Karpas-422 (cell line): ENCODE measurements at places on chromosomes 2 and 18. TPM values are rescaled to one million over a fixed set of nuclear protein-coding genes. Genes with fewer than 3 reads are reported as not detected.
A peak's percentile ranks its signal among the peaks of the same experiment; 100 is the strongest.

DNA sequence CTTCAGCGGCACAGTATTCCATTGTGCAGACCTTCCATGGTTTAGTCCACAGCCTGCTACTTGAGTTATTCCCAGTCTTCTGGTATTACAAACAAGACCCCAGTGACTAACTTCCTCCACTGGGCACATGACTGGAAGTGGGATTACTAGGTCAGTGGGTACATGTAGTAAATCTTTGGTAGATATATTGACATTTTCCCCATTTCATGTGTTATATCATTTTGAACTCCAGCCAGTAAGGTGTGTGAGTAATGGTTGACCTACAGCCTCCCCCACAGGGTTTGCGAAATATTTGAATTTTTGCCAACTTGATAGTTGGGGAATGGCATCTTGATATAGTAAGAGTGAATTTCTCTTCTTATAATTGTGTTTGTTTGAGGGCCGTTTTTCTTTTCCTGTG is 58.8 kb downstream of the RNF144A start:
- no peaks in the 10 kb centered on the region for H3K36me3 ChIP-seq
- H3K27me3 ChIP-seq = no peaks in the 10 kb centered on the region; the same call in 1 of the 2 replicates
- no peaks in the 10 kb centered on the region for H3K4me1 ChIP-seq
- H3K27ac ChIP-seq = no peak overlapping the region
- no peak overlapping the region for H3K4me3 ChIP-seq

DNA sequence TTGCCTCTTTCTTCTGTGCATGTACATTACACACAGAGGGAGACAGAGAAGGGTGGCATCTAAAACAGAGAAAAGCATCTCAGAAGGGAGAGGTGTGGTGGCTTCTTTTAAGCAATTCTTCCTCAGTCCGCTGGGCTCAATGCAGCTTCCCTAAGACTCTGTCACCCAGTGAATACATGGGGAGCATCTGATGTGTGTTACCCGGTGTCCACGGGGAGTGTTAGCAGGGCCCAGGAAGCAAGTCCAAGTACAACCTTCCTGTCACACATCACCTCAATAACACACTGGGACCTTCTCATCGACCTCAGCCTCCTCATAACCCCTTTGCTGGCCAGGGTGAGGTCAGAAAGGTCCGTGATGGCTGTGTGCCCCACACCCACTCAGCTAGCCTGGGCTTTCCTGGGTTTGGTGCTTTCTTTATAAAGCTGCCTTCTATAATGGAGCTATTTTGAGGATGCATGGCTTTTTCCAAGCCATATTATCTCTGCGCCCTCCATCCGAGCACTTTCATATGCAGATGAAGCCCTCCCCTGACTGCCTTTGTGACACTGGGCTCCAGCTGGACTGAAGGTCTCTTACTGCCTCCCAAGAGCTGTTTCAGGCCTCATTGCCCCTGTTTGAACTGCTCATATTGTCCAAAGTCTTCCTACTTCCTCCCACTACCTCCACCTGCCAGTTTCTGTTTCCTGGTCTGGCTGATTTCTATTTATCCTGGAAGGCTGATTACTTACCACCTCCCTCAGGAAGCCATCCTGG is 21.4 kb downstream of the TNFRSF11A start:
- no peak overlapping the region for H3K27ac ChIP-seq
- H3K27me3 ChIP-seq = no peaks in the 10 kb centered on the region
- no peaks in the 10 kb centered on the region for H3K4me1 ChIP-seq
- no peak for DNase-seq
- H3K4me3 ChIP-seq = no peak overlapping the region
- no peaks in the 10 kb centered on the region for H3K36me3 ChIP-seq

DNA sequence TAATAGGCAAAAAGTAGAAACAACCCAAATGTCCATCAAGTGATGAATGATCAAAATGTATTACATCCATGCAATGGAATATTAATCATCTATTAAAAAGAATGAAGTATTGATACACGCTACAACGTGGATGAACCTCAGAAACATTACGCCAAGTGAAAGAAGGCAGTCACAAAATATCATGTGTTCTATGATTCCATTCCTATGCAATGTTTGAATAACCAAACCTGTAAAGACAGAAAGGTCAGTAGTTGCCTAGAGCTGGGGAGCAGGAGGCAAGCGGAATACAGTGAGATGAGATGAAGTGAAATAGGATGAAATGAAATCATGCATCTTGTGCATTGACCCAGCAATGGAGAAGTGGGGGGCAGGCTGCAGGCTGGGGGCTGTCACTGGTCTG is 17.9 kb upstream of the COL6A3 start:
- no peak overlapping the region for H3K27ac ChIP-seq
- no peaks in the 10 kb centered on the region for H3K36me3 ChIP-seq
- H3K4me1 ChIP-seq = no peaks in the 10 kb centered on the region
- no peak overlapping the region for H3K4me3 ChIP-seq
- no peak for DNase-seq

GRCh38 chr2:96951125-96951654 is 35.2 kb downstream of the FAM178B start:
- no peaks in the 10 kb centered on the region for H3K36me3 ChIP-seq
- no peaks in the 10 kb centered on the region for H3K4me1 ChIP-seq
- H3K4me3 ChIP-seq = no peak overlapping the region
- peak; percentile 87 for DNase-seq

GRCh38 chr2:190579915-190580846 is 45.7 kb upstream of the NEMP2 start:
- no peak overlapping the region for H3K27ac ChIP-seq
- no peak overlapping the region for H3K4me3 ChIP-seq
- peaks cover 22% of the 10 kb centered on the region for H3K4me1 ChIP-seq
- no peak for DNase-seq
- H3K36me3 ChIP-seq = no peaks in the 10 kb centered on the region

GRCh38 chr2:145284551-145284950 is 764.6 kb upstream of the ZEB2 start:
- H3K27me3 ChIP-seq = no peaks in the 10 kb centered on the region
- DNase-seq = no peak
- H3K4me1 ChIP-seq = no peaks in the 10 kb centered on the region
- no peak overlapping the region for H3K4me3 ChIP-seq
- H3K36me3 ChIP-seq = no peaks in the 10 kb centered on the region

The UGT1A6 gene
- not detected in 2 replicates for total RNA-seq

The HOXD3 gene
- not detected in 2 replicates for total RNA-seq

The BMP10 gene
- total RNA-seq = not detected in 2 replicates

The PECR gene
- total RNA-seq = 0.30 and 0.72 TPM in 2 replicates
